ENCODE measurements at places on chromosomes 6 and 20.

DNA sequence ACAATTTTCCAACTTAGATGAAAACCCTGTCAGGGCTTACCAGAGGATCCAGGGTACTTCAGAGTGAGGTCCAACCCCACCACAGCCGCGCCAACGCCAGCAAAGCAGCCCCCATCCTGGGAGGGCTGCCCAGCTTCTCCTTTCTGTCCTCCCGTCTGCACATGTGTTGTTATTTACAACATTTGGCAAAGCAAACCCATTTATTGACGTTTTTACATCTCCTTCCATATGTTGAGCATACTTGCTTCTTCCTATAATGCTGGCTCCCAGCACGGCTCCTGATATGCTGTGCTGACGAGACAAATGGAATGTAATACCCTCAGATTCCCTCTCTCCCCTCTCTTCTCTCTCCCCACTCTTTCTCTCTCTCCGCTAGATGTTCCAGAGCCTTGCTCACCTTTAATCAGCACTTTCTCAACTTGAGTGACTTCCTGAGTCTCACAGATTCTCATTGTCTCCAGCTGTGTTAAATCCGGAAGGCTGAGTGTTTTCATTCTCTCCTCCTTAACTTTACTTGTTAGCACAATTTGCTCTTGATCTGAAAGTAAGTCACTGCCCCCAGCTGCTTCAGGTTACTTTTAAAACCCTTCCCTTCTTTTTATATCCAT is 22.7 kb downstream of the RCAN2 start:
- no peak for DNase-seq

DNA sequence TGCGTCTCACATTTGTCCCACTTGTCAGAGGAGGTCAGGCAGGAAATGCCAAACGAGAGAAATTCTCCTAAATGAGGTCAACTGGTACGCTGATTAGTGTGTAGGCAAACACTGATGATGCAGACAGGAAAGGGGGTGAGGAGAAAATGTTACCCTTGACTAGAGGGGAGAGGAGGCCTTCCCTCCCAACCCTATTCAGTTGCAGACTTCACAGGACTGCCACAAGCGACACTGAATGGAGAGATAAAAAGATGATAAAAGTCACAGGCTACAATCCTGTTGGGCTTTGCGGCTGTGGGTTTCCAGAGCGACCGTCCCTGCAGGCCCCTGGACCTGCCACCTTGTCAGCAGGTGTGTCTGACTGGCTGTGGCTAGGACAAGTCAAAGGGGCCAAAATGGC is 569.4 kb downstream of the CDH26 start:
- no peak for DNase-seq

- DNase-seq, result no peak
These were observed 2.5 kb downstream of the CCR6 start for GRCh38 chr6:167125410-167125809.

DNA sequence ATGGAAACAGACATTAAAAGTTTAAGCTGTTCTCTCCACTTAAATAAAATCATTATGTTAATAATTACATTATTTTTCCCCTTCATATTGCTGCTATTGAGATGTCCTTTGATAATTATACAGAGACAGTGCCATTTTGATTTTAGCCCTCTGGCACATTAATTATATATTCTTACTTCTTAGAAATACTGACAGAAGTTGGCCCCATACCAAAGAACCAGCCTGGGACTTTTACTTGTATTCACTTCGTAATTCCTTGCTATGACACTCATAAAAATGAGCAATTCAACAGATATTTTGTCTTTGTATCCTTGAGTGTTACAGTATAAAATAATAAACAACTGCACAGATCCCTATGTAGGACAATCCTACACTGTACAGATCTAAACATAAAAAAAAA is 743.7 kb downstream of the TBC1D32 start:
- DNase-seq, result no peak

- no peak for DNase-seq
These were observed 59.7 kb upstream of the PHACTR1 start for GRCh38 chr6:12656906-12657305.

DNA sequence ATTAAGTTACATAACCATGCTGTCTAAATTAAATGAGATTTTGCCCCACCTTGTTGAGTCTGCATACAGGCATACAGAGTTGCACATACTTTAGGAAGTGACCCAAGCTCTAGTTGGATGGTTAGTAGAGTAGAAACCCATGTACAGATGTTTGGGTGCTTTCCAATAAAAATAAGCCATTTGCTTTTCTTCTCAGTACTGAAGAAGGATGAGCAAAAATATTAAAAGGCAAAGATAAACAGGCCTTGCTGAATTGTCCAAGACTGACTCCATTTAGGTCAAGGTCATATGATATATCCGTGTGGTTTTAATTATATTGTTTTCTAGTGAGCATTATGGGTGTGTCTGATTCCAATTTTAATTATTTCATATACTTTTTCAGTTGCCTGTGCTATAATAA is 589.4 kb downstream of the RFPL4B start:
- DNase-seq, result no peak

- no peak for DNase-seq
These were observed 32.5 kb upstream of the MEI4 start for GRCh38 chr6:77620278-77620882.

- DNase-seq, result no peak
These were observed 56.7 kb downstream of the CD83 start for GRCh38 chr6:14174226-14174625.

- DNase-seq, result no peak
These were observed 22.8 kb downstream of the SLC17A9 start for GRCh38 chr20:62975251-62975760.

DNA sequence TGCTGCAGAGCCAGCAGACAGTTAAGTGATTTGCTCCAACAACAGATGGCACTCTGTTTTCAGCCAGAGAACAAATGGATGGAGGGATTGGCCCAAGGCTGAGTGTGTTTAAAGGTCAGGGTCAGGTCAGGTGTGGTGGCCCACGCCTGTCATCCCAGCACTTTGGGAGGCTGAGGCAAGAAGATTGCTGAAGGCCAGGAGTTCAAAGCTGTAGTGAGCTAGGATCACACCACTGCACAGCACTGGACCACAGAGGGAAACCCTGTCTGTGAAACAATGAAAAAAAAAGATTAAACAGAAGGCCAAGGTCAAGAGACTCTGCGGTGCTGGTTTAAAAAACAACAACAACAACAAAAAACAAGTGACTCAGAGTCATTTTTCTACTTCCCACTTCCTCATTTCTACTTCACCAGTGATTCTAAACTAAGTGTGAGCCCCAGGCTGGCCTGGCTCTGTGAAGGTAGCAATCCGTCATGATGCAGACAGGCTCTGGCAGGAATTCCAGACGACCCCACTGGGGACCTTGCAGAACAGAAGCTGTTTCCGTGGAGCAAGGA is 42.5 kb upstream of the ARMC2 start:
- DNase-seq, result no peak

- DNase-seq, result no peak
These were observed 114.7 kb upstream of the AFDN start for GRCh38 chr6:167711768-167712730.

GRCh38 chr6:138503881-138504680 is 4.8 kb upstream of the NHSL1 start:
- no peak for DNase-seq

GRCh38 chr6:147704691-147705090 is 196.2 kb downstream of the SAMD5 start:
- no peak for DNase-seq

DNA sequence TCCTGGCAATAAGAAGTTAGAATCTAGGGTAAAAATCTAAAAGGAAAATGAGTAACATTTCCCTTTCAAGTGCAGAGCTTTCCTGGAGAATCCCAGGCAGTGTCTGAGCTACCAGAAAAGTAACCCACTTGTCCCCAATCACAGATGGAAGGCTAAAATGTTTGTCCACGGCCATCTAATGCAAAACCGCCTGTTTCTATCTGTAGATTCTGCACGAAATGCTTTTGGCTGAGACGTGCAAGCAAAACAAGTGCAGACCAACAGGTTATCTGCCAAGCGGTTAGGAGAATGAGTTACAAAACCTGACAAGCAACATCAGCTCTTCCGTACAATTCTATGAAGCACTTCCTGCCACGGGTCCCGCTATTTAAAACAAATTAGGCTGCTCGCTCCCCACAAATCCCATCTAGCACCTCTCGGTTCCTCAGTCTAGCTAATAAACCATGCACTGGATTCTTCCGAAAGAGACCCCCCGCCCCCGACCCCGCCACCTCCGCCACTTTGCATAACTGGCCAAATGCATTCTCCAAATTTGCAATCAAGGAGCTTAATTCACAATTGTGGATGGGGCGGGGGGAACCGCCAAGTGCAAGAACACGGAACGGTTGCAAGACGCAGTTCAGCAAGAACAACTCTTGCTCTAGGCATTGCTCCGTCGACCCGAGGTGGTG is 1.4 kb downstream of the ELOVL5 start:
- DNase-seq, result no peak

GRCh38 chr20:32024683-32025295 is 14.6 kb downstream of the CCM2L start:
- DNase-seq, result no peak

DNA sequence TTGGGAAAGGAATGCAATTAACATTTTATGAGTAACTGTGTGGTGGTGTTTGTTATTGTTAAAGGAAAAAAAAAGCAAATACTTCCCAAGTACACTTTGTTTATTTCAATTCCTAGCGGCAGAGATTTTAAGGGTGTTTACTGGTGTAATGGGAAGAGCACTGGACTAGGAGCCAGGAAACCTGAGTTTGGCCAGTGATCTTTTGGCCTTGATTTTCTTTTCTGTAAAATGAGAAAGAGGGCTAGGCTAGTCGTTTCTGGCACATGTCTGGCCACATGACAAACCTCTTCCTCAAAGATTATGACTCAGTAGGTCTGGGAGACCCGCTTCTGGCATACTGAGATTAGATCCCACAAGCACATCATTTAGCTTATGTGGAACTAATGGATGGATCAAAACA is 428.1 kb upstream of the NOX3 start:
- no peak for DNase-seq

DNA sequence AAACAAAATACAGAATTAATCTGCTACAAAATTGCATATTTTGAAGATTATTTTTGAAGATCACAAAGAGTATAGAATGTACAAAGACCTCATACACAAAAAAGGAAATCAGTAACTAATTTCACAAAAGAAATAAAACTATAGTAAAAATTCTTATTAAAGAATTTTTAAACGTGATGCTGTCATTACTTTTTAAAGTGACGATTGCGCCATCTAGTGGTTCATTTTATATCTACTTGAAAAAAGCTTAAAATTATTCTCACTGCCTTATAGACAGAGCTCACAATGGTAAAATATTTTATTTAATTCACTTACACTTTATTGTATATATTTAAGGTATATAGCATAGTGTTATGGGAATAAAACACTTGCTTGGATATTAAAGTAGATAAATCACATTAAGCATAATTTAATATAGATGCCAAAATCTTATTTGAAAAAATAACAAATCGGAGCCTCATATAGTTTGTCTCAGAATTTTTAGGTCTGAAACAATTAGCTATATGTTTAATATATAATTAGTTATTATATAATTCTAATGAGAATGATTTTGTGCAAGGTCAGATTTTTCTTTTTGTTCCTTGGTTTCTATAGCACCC is 128.8 kb downstream of the PHF3 start:
- DNase-seq, result no peak

- no peak for DNase-seq
These were observed 76.5 kb downstream of the QKI start for GRCh38 chr6:163490826-163491577.

- DNase-seq, result no peak
These were observed 276.8 kb downstream of the NRN1 start for GRCh38 chr6:5729813-5730517.

- DNase-seq, result no peak
These were observed 128.8 kb upstream of the QKI start for GRCh38 chr6:163285691-163286090.

DNA sequence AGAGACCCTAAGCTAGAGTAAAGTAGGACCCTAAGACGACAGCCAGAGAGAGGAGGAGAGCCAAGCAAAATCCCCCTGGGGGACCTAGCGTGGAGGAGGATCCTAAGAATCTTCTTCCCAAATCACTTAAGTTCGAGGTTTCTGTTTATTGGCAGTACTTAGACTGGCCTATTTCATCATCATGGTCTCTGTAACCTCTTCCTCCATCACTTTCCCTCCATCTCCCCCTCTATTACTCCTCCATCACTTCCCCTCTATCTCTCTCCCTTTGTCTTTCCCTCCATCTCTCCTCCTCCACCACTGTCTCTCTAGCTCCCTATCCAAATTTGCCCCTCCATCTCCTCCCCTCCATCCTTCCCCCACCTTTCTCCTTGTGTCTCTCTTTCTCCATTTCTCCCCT is 833.6 kb upstream of the FLRT3 start:
- no peak for DNase-seq

DNA sequence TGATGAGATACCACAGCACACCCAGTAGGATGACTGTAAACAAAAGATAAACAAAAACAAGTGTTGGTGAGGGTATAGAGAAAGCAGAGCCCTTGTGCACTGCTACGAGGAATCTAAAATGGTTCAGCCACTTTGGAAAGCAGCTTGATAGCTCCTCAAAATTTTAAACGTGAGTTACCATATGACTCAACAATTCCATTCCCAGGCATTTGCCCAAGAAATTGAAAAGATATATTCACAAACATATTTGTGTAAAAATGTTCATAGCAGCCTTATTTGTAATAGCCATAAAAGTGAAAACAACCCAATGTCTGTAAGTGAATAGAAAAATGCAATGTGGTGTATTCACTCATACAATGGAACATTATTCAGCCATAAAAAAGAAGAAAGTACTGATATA is 141.0 kb upstream of the BTBD3 start:
- DNase-seq, result no peak

- no peak for DNase-seq
These were observed 6.9 kb upstream of the CD40 start for GRCh38 chr20:46111028-46111835.

DNA sequence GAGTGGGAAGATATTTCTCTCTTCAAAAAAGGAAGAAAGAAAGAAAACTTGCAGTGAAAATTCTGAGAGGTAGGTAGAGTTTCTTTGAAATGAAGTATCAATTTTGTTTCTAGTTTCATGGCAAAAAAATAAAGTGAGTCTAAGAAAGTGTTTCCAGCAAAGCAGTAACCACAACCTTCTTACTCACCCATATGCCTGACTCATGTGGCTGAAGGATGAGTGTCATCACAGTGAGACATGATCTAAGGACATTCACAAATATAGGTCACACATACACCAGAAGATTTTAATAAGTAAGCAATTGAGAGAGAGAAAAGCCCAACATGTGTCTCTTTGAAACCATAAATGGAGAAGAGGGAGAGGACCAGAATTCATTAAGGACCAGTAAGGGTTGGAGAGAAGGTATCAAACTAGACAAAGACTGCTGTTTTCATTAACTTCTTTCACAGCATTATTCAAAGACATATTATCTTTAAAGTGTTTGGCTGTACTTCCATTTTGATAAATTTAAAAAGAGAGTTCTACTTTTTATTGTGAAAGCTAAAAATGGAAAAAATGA is 169.5 kb downstream of the FRK start:
- DNase-seq, result no peak

- DNase-seq, result no peak
These were observed 9.1 kb downstream of the ZNFX1 start for GRCh38 chr20:49268600-49269365.
